Activated T-cell treated with anti-CD3 and anti-CD28 coated beads for 24 hours (primary cell): ENCODE measurements at places on chromosomes 7 and 10.

DNA sequence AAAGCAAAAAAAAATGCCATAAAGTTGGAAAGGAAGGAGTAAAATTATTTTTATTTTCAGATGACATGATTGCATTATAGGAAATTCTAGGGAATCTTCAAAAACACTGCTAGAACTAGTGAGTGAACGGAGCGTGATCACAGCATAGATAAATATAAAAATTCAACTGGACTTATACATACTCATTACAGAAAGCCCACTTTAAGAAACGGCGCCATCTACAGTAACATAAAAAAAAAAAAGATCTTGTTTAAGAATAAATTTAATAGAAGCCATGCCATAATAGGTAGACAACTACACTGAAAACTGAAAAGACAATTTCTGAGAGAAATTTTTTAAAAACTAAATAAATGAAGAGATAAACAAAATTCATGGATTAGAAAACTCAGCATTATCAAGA lies 623.1 kb upstream of the MGMT start:
- DNase-seq, result no peak

GRCh38 chr10:71176661-71177060 lies 35.7 kb upstream of the UNC5B start:
- DNase-seq, result no peak

DNA sequence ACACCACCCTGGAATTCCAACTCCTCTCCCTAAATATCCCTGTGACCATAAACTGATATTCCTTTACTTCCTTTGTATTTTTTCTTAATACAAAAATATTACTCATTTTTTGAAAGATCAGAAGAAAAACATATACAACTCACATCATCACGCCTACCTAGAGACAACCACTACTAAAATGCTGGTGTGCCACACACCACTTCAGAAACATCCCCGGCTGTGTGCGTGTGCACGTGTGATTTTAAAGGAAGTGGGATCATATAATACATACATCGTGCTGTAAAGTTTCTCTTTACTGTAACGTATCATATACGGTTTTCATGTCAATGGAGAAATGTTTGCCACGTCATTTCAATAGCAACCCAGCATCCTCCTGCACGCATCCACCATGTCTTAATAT lies 76.5 kb downstream of the ITIH5 start:
- no peak for DNase-seq

DNA sequence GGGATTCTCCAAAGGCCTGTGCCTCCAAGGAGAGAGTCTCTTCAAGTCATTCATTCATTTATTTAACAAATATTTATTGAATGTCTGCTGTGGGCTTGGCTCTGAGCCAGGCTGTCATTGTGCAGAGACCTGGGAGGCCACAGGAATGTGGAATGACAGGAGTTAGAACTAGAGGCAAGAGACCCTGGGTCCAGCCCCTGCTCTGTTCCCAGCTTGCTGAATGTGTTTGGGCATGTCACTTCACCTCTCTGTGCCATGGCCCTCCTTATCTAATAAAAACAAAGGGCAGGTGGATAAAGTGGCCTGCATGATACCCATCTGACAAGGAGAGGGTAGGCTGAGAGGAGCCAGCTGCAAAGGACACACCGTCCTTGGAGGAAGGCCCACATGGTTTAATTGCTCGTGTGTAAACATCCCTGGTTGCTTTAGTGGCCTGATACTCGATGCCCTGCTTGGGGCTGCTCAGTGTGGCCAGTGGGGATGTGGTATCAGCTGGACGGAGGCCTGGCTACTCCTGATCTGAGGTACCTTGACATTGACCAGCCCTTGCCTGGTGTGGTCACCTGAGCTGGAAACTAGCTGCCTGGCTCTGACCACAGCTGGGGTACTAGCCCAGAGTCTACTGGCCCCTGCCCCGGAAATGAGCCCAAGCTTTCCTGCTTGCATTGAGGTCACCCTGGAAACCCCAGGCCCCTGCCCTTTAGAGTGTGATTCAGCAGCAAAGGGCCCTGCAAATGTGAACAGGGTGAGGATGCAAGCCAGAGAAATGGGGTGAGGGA lies 116.2 kb downstream of the CDH23 start:
- no peak for DNase-seq

- DNase-seq, result no peak
Measured at GRCh38 chr10:118101501-118101900, 54.8 kb upstream of the RAB11FIP2 start.

- DNase-seq, result no peak
Measured at GRCh38 chr10:85961073-85961472, 405.5 kb downstream of the GRID1 start.

DNA sequence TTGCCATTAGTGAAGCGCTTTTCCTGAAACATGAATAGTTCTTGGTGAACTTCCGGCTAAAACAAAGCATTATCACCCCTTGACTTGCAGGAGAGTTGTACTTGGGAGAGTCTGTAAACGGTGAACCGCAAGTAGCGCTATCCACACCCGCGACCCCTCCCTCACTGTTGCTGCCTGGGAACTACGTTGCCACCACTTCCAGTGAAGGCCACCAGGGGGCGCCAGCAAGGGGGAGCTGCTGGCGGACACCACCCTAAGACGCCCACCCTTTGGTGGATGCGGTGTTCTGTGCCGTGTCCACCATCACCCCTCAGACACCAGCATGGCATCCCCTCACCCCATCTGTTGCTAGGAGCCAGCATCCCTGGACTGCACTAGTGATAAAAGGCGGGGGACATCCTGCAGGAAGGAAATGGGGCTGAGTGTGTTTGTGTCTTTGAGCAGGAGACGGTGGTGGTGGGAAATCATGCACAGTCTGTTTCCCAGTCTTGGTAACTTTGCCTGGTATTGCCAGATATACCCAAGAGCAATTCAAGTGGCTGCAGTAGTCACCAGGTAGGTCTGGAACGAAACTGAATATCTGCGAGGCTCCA lies 298.2 kb downstream of the FRMD4A start:
- DNase-seq, result peak; percentile 27

DNA sequence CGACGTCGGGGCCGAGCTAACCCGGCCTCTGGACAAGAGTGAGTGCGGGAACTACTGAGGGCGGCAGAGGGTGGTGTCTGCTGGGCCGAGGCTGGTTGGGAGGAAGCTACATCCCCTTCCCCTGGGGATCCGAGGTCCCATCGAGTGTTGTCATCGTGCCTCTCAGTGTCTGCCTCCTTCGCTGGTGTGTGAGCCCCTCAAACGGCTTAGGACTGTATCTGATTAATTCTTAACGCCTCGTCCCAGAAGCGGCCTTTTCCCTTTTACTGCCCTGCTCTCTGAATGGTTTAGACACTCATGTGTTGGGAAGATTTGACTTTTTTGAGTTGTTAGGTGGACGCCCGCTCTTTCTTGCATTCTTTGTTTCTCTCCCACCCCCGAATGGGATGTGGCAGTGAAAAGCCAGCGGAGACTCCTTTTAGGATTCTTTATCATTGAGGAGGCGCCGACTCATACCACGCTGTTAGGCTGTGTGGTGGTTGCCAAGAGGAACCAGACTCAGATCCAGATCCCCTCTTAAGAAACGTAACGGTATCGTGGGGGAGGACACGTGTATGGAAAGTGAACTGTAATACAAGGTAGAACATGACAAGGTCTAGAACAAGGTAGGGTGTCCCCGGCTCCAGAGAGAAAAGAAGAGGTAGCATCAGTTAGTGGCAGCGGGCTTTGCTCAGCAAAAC lies 631 bp downstream of the SUPV3L1 start:
- peak; percentile 3 for DNase-seq

DNA sequence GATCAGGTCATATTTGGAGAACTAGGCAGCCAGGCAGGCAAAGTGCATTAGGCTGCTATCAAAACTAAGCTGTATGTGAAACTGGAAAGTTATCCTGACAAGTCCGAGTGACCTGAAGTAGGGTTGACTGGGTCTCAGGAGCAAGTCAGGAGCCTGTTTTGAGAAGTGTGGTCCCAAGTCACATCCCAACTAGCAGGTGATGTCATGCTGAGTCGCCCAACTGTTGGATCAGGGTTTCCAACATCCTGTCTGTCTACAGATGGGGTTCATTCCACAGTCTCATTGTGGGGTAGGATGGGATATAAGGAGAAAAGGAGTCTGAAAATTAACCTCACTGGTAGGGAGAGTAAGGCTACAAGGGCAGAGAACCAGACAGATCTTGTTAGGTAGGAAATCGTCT lies 27.0 kb downstream of the SLC26A4 start:
- no peak for DNase-seq

- no peak for DNase-seq
Measured at GRCh38 chr10:132873395-132873794, 69.0 kb downstream of the CFAP46 start.

DNA sequence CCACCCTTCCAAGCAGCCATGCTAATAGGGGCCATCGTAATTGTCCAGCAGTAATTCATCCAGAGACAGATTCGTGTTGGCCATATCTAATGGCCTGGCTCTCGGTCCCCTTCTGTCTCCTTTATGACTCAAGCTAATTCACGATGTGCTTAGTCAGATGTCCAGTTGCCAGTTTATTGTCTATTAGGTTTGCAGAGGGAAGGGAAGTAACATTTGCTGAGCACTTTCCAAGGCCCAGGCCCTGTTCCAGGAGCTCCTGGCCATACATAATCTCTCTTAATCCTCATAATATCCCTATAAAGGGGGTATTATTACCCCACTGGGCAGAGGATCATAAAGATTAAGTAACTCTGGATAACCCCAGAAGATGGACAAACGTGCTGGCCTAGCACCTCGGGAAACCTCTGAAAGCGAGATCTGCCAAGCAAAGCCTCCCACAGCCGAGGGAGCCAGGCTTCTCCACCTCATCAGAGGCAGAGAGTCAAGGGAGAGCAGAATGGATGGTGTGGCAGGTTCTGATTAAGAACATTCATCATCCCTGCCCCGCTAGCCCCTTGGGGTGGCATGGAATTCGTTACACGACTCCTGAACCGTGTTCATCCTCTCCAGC lies 153.7 kb downstream of the PLXNA4 start:
- DNase-seq, result no peak

DNA sequence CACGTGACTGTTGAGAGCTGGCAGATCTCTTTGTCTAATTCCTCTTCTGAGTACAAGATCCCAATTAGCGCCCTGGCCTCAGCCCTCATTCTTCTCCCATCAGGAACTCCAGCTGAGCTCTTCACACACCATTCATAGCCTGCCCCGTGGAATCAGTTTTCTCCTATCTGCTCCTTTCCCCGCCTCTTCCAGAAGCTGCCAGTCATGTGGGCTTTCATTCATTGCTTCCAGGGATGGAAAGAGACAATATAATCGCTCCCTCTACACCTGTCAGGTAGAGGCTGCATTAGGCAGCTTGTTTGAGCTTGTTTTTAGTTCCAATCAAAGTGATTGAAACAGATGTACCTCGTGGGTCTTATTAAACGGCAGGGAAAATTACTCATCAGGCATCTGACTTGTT lies 515.8 kb downstream of the TYW1 start:
- no peak for DNase-seq

GRCh38 chr7:26441002-26441521 lies 149.4 kb downstream of the SNX10 start:
- DNase-seq, result no peak

DNA sequence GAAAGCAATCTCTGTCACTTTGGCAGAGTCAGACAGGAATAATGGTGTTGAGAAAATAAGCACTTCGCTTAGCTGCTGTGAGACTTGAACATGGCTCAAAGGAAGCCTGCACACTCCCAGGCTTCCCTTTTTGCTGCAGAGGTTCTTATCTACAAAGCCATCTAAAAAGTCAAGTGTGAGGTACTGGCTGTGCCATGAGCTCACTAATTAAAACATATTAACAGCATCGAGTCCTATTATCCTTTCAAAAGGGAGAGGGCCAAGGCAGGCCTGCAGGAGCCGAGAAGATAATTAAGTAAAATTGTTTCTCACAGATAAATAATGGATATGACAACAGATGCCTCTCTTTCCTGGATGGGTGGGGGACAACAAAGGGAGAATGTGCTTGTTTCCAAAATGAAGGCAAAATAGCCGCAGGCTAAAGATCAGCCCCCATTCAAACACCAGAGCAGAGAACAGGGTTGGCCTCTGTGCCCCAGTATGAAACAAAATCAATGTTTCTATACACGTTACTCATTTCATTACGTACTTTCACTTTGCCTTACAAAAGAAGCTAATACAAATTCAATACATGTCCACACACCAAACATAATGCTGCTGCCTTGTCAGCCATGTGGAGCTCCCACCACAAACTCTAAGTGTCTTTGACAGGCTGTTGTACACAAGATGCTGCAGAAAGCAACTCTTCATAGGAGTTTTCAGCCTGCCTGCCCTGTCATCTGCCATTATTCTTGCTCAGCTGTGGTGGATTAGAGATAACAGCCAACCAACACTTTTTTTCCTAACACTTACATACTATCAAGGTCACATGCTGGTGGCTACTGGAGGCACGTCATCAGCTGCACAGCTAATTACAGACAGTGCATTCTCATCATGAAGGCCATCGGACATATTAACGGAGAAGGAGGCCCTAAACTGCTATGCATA lies 55.3 kb downstream of the ELAPOR2 start:
- DNase-seq, result no peak

DNA sequence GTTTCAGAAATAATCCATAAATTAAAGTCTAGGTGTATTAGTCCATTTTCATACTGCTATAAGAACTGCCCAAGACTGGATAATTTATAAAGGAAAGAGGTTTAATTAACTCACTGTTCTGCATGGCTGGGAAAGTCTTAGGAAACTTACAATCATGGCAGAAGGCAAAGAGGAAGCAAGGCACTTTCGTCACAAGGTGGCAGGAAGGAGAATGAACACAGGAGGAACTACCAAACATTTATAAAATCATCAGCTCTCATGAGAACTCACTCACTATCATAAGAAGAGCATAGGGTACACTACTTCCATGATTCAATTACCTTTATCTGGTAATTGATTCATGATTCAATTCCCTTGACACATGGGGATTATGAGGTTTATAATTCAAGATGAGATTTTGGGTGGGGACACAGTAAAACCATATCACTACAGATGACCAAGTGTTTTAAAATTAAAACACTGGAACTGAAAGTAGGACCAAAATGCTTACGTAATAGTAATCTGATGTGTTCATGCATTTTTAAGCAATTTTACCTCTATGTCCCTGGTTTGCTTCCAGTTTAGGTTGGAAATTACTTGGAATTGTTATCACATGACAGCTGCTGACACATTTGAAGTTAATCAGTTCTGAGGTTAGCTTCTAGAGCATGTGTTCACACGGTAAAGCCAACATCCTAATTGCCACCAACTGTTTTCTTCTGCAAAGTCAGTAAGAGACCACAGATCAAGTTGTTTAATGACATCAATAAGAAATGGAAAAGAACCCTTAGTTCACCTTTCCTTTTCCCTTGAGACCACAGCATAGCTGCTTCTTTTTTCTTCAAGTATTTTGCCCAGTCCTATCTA lies 48.4 kb upstream of the SEMA3C start:
- DNase-seq, result no peak

GRCh38 chr10:86306628-86307278 lies 59.8 kb downstream of the GRID1 start:
- no peak for DNase-seq

- DNase-seq, result no peak
Measured at GRCh38 chr10:122301811-122302115, 30.7 kb downstream of the BTBD16 start.

GRCh38 chr7:143256932-143257331 lies 6.3 kb upstream of the GSTK1 start:
- DNase-seq, result no peak

DNA sequence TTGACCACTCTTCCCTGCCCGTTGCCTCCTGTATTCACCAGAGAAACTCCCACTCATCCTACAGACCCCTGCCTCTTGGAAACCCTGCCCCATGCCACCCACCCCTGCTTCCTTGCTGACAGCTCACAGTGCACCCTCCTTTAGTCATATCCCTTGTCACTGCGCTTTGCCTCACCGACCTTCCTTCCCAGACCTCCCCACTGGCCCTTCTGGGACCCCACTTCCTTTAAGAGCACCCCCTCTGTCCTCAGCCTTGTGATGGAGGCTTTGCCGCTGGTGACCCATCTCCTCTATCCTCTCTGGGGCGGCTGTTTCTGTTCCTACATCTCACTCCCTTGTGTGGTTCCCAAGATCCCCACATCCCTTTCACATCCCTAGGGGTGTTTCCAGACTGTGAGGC lies 92.8 kb upstream of the ZMIZ1 start:
- no peak for DNase-seq
